ENCODE measurements at places on chromosomes 2 and 18.

- DNase-seq, result no peak
Observed at GRCh38 chr2:237092920-237093781, 7.5 kb downstream of the COPS8 start.

GRCh38 chr18:41645589-41646360 lies 309.3 kb upstream of the PIK3C3 start:
- no peak for DNase-seq

DNA sequence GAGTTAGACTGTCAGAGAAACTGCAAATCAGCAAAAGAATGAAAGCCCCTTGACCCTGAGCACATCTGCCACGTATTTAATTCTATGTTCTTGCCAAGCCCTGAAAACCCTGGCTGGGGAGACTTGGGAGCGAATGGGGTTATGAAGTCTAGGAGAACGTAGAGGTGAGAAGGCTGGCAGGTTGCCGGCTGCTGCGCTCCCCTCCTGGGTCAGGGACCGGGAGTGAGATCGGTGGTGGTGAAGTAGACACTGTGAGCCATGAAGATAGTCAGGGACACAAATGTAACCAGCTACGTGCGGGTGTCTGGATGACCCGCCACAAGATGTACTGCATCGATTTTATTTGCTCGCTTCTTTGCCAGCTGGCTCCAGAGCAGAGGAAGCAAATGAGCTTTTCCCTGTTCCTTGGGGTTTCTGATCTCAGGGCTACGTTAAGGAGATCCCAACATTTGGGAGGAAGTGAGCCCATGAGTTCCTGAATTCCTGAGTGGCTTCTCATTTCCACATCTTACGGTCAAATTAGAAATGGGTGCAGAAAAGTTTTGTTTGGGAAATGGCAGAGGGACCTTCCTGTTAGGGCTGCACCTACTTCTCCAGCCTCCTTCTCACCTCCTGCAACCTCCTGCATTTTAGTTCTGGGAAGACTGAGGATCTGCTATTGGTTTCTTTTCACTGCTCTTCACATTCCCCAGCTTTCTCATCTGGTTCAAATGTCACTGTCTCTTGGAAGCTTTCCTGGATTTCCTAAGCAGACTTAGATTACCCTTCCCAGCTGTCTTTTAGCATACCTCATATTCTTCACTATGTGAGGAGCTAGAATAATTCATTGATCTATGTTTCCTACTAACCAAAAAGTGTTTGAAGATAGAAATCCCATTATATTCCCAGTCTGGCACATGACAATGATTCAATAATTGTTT lies 360.6 kb downstream of the ZNF521 start:
- no peak for DNase-seq

DNA sequence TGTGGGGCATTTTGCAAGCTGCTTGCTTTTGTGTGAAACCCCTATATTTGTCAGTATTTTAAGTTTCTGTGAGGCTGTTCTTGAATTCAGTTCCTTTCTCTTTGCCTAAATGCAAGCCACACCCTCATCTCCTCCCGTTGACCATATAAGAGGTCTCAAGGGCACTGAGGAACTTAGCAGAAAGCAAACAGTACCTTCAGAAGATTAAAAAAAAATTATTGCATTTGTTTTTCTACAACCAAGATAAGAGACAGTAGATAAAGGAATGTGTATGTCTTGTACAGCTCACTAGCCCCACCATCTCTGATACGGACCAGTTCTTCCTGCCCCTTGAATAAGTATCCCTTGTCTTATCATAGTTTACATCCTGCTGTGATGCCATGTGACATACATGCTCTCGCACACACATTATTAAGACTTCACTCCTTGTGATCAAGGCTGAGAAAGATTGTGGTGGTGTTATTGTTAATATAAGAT lies 64.2 kb downstream of the NPAS2 start:
- no peak for DNase-seq

GRCh38 chr2:42675815-42676214 lies 88.1 kb downstream of the OXER1 start:
- DNase-seq, result no peak

GRCh38 chr2:133885847-133886246 lies 317.6 kb upstream of the NCKAP5 start:
- DNase-seq, result no peak

DNA sequence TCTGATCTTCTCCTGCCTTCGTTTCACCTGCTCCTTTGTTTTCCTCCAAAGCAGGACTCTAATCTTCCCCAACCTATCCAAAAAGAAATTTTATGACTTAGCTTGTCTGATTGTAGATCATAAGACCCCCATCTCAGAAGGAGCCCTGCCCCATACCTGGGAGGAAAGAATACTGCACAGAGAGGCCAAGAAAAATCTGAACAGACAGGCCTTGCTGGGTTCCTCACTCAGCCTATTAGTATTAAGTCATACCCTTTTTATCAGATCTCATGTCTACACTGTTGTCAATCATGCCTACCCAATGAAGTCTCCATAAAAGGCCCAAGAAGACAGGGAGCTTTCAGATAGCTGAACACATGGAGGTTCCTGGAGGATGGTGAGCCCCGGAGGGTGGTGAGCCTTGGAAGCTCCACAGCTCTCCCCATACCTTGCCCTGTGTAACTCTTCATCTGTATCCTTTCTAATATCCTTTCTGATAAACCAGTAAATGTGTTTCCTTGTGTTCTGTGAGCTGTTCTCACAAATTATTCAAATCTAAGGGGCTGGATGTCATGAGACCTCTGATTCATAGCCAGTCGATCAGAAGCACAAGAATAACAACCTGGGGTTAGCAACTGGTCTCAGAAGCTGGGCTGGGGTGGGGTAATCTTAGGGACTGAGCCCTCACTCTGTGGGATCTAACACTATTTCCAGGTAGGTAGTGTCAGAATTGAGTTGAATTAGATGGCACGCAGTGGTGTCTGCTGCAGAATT lies 108.8 kb downstream of the SPOPL start:
- DNase-seq, result no peak

- DNase-seq, result no peak
Observed at GRCh38 chr2:238900511-238900910, 52.6 kb downstream of the TWIST2 start.

- DNase-seq, result no peak
Observed at GRCh38 chr2:10764896-10765295, 43.5 kb downstream of the ATP6V1C2 start.

DNA sequence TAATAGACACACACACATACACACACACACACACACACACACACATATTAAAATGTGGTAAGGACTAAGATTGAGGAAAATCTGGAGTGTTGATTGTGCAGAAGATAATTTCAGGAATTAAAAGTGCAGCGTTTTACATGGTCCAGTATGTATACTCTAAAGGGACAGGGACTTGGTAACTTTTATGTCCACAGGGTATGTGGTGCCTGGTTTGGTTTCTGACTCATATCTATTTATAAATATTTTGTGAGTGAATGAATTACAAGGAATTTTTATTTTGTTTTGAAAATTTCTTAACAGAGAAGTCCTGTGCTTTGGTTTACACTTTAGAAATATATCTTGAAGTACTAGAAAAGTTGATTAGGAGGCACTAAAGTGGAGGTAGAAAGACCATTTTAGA lies 287.7 kb upstream of the NXPH2 start:
- no peak for DNase-seq

DNA sequence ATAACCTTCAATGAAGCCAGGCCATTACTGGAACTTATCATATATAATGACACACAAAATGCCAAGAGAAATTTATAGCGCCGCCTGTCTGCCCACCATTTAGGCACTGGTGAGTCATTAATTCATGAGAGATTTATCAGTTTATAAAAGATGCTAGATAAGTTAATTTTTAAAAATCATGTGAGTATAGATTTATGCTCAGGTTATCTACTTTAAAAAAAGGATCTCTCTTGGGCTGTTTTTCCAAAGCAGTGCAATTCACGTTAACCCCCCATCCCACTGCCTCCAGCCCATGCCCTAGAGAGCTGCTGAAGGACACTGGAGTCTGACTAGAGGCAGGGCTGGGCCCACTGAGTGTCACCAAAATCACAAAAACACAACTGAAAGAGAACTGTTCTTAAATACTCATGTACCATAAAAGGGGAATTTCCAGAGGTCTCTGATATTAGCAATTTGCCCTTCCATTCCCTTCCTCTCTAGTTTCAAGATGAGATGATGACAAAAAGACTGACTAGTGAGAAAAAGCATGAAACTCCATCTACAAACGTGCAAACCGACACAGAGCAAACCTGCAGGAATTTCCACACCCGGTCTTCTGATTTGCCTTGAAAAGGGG lies 160.8 kb downstream of the BCL2 start:
- peak; percentile 52 for DNase-seq

- DNase-seq, result no peak
Observed at GRCh38 chr2:59353306-59353921, 1112.3 kb upstream of the FANCL start.

DNA sequence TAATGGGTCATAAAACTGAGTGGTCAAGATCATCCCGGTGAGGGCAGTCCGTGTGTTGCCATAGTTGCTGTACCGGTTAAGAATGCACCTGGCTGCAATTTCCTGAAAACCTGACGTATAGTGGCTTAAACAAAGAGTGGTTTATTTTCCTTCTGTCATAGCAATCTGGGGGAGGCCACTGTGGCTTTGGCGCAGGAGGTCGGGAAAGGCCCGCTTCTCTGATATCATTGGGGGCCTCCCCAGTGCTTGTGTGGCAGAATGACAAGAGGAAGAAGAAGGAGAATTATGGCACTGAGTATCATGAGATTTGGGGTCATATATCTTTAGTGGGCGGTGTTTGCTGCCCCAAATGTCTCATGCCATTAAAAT lies 4.4 kb downstream of the C2orf92 start:
- peak; percentile 19 for DNase-seq

- DNase-seq, result no peak
Observed at GRCh38 chr2:168731616-168732015, 70.8 kb upstream of the NOSTRIN start.

DNA sequence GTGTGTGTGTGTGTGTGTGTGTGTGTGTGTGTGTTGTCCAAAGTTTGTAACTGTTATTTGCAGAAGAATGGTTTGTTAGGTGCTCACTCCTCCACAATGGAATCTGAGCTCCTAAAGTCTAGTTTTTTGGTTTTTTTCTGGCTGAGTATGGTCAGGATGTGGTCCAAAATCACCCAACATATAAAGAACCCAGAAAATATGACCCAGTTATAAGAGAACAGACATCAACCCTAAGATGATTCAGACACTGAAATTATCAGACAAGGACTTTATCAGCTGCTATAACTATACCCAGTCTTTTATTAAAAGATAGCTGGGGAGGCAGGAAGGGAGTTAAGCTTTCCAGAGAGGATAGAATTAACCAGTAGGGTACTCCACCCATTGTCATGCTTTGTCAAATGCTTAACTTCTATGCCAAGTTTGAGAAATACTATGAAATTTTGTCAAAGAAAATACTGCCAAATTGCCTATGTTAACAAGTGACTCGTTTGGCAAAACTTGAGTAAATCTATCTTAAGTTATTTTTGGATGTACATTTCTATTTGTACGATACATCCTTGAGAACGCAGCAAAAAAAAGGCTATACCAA lies 57.5 kb downstream of the TANK start:
- no peak for DNase-seq

DNA sequence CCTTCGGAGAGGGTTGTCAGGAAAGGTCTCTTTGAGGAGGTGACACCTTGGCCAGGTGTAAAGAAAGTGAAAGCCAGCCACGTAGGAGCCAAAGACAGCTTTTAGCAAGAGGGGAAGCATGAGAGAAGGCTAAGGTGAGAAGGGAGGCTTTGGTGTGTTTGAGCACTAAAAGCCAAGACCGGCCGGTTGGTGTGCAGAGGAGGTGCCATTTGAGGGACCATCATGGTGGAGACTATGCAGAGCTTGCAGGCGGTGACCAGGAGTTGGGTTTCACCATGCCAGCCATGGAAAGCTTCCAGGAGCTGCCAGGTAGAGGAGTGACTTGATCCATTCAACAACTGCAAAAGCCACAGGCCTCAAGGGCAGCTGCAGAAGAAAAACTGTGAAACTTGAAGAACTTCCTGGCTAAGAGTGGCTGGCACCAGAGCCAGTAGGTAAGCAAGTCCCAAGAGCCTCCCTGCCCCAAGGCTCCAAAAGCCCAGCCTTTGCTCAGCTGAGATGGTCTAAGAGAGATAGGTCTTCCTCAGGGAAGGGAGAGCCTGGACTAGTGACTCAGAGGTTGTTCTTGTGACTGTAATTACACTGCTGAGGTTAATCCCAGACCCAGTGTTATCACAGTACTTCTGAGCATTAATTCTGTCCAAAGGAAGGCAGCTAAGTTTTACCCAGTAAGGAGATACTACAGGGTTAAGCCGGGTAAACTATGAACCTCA lies 319.0 kb downstream of the BCL11A start:
- DNase-seq, result no peak

DNA sequence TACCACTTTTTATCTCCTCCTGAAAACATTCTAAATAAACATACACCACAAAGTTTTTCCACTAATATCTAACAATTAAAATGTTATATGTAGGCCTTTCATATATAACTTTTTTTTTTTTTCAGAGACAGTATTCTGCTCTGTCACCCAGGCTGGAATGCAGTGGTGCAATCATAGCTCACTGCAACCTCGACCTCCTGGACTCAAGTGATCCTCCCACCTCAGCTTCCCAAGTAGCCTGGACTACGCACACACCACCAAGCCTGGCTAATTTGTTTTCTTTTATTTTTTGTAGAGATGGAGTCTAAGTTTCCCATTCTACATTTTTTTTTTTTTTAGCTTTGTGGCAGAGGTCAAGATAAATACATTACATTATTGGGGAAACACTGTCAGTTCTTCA lies 1612.6 kb upstream of the NXPH2 start:
- DNase-seq, result no peak

Data from stimulated activated naive CD4-positive, alpha-beta T cell treated with Interleukin-2 at 50 U/mL for 16 hours (primary cell).